ENCODE measurements at places on chromosomes 3 and 15.

DNA sequence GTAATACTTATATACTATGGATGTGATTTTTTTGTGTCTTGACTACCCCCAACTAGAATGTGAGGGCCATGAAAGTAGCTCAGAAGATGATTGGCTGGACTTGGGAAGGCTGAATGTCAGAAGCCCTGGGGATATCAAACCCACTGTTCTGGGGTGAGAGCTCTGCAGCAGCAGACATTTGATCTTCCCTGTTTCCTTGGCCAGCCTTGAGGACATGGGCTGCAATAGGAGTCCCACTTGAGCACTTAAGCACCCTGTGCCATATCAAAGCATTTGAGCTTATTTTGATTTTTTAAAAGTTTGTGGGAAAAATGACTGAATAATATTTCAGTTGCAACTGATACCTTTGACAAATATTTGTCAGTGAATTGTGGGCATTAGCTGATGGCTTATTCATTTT lies 21.7 kb downstream of the GTF2E1 start:
- no peak for DNase-seq

GRCh38 chr3:132418916-132419315 lies 1.6 kb downstream of the DNAJC13 start:
- DNase-seq, result no peak

DNA sequence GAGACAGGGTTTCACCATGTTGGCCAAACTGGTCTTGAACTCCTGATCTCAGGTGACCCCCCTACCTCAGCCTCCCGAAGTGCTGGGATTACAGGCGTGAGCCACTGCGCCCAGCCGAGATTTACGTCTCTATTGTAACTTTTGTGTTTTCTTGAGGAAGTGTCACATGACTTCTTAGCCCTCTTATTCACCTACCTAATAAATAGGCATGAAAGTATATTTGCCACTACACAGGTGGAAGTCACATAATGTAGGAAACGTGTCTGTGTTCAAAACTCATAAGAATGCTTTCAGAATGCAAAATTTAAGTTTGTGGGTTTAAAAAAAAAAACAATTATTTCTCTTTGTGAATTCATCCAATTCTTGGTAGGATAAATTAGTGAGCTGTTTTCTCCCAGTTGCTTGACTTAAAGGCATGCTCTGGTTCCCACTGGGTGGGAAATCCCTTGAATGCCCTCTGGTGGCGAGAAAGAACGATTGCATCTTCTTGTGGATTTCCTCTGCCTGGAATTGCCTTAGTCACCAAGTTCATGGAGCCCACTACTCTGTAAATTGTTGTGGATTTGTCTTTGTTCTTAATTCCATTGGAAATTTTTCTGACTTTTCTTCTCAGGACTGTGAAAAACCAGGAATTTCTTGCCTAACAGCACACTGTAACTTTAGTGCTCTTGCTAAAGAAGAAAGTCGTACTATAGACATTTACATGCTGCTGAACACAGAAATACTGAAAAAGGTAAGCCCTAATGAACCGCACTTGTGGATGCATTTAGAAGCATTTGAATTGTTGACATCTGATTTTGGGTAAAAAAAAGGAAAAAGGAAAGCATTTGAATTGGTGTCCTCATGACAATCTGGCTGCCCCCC lies 82.2 kb upstream of the CTDSPL start:
- no peak for DNase-seq

- no peak for DNase-seq
These were observed 337.8 kb upstream of the CBLB start for GRCh38 chr3:106206613-106207012.

DNA sequence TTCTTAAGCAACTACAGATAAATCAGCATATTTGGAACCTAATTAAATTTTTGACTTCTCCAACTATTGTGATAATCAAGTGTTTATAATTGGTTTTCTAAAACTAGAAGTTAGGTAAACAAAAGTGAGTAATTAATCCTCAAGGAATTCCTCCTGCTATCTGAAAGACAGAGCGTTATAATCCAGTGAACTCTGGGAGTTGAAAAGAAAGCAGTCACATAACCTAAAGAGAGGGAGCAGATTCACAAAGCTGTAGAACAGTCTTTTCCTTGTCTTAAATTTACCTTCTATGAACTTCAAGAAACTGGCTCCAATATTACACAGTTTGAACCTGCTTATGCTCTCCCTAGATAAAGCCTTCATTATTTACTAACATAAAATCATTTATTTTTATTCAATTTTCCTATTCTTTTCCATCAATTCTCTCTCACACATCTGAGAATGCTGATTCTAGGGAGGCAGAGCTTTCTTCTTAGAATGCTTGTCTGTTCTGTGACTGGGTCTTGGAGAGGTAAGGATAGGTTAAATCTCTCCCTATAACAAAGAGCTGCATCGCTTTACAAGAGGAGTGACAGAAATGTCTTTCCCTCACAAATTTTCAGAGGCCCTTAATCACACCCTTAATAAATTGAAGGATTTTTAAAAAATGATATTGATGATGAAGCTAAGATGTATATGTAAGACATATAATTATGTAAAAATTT lies 132.8 kb downstream of the TUSC7 start:
- no peak for DNase-seq

DNA sequence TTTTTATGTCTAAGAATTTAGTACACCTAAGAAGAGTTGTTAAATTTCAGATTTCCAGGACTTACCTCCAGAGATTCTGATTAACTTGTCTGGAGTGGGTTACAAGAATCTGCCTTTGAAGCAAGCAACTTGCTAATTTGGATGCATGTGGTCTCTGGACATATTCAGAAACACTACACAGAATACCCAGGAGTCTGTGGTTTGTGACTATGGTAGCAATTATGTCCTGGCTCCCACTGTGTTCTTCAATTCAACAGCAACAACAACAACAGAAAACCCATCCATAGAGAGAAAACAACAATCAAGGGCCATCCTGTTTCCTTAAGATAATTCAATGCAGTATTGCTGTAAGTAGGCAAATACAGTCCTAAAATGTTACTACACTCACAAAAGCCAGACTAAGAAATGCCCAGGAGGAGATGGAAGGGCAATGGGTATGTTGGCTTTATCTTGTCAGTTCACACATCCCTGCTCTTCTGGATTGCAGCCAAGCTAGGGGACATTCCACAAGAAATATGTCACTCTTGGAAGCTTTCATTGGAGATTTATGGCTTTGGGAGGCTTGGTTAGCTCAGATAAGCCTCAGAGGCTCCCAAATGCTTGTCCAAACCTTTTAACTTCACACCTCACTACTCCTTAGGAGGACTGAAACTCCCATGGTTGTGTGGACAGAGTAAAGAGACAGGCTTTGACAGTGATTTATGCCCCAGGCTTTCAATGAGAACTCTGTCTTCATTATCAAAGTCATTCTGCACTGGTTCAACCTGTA lies 99.4 kb upstream of the MRPL3 start:
- DNase-seq, result no peak

- no peak for DNase-seq
These were observed 111.7 kb downstream of the CHSY1 start for GRCh38 chr15:101139986-101140696.

DNA sequence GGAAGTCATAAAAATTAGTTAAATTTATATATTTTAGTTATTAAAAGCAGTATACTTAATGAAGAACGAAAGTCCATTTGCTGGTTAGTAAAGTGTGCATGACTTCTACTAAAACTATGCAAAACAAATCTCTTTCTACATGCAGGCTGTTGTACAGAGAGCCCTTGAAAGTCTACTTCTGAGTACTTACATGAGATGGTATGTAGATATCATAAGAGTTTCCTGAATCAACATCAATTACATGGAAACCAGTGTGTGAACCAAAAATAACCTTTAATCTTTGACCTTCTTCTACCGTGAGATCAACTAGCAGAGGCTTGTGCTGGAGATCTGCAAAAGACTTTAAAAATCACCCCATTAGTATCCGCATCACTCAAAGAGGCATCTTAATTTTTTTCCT lies 42.1 kb upstream of the SLC2A2 start:
- no peak for DNase-seq

DNA sequence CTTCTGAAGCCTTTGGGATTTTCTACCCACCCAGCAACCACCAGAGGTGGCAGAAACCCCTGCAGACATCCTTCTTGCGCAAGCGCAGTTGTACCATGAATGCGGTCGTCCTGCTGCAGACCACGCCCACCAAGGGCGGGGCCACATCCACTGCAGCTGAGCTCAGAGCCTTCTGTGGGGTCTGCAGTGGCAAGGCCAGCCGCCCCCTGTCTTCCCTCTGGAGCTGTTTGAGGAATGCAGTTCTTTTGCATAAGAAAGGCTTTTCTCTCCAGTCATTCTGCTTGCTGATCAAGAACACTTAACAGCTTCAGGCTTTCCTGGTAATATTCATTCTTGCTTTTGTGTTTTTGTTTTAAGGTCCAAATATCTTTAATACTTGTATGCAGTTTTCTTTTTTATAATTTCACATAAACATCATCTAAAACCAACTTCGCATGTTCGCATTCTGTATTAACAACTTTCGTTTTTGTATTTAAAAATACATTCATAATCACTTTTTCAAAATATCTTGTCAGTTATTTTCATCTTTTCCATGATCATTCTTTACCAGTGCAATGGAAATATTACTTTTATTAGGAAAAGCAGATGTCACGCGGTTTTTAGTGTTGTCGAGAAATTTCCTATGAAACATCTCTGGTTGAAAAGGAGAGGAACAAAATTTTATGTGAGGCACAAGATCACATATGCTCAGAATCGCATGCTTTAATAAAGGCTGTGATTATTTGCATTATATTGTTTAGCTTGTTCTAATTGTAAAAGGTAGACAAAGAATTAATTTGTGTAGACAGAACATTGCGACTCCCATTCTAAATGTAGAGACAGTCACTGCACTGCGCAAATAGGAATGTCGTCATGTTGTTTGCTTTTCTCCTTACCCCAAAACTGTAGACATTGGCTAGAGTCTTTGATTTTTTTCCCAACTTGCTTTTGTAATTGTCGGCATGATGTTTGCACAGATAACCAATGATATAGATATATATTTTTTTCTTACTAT lies 98.1 kb upstream of the SNRPN start:
- no peak for DNase-seq

DNA sequence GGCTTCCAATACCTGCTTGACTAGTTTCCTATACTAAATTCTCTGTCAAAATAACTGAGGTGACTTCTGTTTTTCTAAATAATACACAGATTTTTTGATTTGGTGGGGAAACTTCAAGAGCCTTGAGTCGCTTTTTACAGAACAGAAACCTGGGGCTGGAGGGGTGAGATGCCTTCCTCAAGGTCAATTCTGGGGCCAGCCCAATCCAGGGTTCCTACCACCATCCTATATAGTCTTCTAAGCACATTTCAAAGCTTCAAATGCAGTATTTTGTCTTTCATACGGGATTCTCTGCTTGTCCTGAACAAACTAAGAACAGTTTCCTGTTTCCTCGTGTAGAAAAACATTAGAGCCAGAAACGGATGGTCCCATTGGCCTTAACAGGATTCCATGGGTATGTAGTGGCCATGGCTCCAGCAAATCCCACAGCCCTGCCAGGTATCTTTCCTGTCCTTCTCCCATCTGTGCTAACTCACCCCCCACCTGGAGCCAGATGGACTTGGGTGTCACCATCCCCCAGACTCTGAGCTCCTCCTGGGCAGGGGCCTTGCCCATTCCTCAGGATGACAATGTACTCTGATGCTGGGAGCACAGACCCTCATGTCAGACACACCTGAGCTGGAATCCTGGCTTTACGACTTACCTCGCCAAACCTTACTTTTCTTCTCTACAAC lies 146.9 kb downstream of the KLF13 start:
- no peak for DNase-seq

GRCh38 chr3:186002884-186003472 lies 65.2 kb upstream of the TRA2B start:
- DNase-seq, result no peak

GRCh38 chr3:122694966-122695365 lies 14.3 kb downstream of the PARP14 start:
- DNase-seq, result no peak

All from cortex of kidney (tissue), 1 donor.